ENCODE measurements at places on chromosomes 6 and 20. TPM values are rescaled to one million over a fixed set of nuclear protein-coding genes. Genes with fewer than 3 reads are reported as not detected.
A peak's percentile ranks its signal among the peaks of the same experiment; 100 is the strongest.

KIFC1 gene
- 0.39 TPM for polyA plus RNA-seq

- peaks cover 16% of the 10 kb centered on the region for H3K36me3 ChIP-seq
- DNase-seq, result peak; percentile 39
- H3K27ac ChIP-seq, result no peak overlapping the region
- peaks cover 95% of the 10 kb centered on the region for H3K4me1 ChIP-seq
These were observed 38.3 kb downstream of the HECA start for GRCh38 chr6:139173172-139173571.

DNA sequence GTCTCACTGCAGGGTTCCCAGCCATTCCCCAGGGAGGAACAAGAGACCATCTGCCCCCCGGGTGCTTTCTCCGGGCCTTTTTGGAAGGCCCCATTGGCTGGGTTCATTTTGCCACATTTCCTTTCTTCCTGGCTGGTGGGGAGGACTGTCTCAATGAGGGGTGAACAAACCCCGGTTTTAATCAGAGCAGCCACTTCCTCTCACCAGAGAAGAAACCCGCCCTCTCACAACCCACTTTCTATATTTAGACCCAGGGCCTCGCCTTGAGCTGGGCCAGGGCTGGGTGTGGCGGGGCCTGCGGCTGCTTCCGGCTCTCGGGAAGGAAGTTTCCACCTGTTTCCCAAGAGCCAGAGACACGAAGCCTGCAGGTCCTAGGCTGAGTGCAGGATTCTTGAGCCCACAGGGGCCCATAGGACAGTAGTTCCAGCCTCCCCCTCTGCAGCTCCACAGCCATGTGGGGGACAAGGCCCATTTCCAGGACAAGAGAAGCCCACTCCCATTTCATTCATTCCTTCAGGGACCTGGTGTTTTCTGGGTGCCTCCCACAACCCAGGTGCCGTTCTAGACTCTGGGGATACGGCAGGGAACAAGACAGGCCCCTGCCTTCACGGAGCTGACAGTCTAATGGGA lies 41.8 kb downstream of the RBM38 start:
- H3K4me3 ChIP-seq, result peak overlapping the region; percentile 71
- H3K4me1 ChIP-seq, result peaks cover 62% of the 10 kb centered on the region
- H3K27me3 ChIP-seq, result no peaks in the 10 kb centered on the region
- peak overlapping the region; percentile 66 for H3K27ac ChIP-seq
- H3K36me3 ChIP-seq, result no peaks in the 10 kb centered on the region

DNA sequence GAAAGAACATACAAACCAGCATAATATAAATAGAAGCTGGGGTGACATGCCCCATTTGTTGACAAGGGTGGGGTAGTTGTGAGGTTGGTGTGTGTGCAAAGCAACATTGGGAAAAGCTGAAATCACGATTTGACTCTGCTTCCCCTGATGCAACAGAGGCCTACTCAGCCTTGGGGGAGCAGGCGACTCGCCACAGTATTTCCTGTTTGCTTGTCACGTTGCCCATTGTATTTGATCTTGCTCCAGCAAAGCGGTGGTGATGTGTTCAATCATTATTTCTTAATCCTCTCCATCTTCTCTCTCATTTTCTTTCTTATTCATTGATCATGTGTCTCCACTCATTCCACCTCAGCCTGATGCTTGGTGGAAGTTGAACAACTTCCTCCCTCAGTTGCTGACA lies 165.8 kb upstream of the CITED2 start:
- DNase-seq, result peak; percentile 15
- no peaks in the 10 kb centered on the region for H3K27me3 ChIP-seq
- peaks cover 19% of the 10 kb centered on the region for H3K4me1 ChIP-seq
- H3K27ac ChIP-seq, result no peak overlapping the region
- no peaks in the 10 kb centered on the region for H3K36me3 ChIP-seq

DNA sequence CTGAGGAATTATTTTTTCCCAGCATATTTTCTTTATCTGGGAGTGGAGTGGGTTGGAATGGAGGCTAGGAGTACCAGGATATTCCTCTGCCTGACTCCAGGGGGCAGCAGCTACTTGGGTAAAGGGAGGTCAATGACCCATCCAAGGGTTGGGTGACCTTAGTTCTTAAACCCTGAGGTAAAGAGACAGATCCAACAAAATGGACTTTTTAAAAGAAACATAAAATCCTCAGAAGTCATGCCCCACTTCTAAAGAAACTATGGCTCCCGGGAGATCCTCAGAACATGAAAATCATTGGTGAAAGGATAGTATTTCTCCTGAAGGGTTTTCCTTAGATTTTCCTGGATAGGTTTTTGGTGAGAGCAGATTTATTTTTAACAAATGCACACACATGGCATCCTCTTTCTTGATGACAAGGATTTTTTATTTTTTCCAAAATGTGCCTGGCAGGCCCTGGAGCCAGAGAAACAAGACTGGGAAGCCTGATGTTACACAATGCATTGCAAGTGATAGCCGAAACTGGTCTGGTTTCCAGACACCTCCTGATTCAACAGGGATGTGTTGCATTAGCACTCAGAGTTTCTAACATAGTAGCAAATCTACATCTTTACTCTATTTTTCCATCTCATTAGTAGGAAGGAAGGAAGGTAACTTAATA lies 240.9 kb upstream of the BTBD3 start:
- no peaks in the 10 kb centered on the region for H3K4me1 ChIP-seq
- no peak overlapping the region for H3K27ac ChIP-seq
- H3K27me3 ChIP-seq, result no peaks in the 10 kb centered on the region
- H3K4me3 ChIP-seq, result no peak overlapping the region
- no peaks in the 10 kb centered on the region for H3K36me3 ChIP-seq
- DNase-seq, result no peak

All from CD8-positive, alpha-beta memory T cell (primary cell).